ENCODE measurements at places on chromosomes 2 and 18.

- DNase-seq = no peak
Measured at GRCh38 chr2:17156086-17156485, 362.2 kb downstream of the RAD51AP2 start.

DNA sequence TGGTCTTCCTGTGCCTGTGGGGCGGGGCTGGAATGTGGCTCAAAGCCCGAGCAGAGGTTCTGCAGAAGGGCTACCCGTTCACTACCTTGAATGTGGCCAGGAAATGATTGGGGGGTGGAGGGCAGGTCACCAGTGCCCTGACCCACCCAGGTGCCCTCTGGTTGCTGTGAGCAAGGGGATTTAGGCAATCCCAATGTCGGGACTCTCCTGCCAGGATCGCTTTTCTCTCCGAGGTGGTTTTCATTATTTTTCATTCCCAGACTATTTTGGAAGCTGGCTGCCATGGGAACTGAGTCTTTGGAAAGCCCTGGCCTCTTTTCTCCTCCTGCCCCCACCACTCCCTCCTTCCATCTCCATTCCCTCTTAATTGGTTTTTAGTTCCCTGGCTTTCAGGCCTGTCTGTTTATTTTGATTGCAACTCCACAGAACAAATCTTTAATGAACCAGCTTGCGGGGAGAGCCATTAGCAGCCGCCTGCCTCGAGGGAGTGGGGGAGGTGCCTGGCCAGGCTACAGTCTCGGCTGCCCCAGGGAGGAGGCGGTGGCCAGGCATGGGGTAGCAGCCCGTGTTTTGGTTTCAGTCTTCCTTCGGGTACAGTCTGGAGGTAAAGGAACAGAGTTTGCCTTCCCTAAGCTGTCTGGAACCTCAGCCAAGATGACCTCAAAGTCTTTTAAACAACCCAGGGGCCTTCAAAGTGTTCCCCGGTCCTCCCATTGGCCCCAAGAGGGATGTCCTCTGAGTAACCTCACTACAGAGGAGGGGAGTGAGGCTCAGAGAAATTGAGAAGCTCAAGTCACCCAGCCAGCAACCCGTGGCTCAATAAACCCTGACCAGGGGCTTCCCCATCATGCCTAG is 114.4 kb upstream of the HAAO start:
- no peak for DNase-seq

- DNase-seq = no peak
Measured at GRCh38 chr2:239498981-239499634, 98.3 kb upstream of the HDAC4 start.

DNA sequence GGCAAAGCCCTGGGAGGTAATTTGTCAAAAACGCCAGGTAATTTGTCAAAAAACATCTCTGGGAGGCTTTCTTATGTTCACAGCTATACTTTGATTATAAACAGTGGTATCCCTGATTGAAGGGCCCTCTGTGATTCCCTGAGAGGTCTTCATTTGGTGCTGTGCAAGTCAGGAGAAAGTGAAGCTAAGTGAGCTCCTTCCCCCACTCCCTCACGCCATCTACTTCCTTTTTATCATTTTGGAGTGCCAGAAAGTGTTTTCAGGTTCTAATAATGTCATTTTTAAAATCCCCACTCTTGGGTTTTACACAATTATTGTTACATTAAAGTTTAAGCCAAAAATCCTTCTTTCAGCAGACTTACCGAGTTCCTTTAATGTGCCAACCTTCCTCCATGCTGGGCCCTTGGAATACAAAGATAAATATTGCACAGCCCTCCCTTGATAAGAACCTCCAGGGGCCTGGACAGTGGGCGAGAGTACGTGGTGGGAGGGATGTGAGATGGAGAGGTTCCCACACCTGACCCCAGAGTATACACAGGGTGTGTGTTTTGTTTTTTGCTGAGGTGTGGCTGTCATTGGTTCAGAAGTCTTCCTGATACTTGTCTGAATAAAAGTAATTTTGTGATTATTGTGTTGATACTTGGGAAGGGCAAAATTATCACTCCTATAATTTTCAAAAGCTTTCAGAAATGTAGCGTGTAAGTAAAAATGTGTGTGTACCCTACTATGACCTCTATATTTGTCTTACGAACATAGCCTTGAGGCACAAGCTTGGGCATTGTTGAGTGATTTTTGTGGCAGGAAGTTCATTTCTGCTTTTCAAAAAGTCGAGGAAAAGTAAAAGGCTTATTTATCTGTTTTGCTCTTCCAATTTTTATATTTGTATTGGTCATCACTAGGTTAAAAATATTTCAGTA is 8.2 kb downstream of the MAPRE2 start:
- no peak for DNase-seq

DNA sequence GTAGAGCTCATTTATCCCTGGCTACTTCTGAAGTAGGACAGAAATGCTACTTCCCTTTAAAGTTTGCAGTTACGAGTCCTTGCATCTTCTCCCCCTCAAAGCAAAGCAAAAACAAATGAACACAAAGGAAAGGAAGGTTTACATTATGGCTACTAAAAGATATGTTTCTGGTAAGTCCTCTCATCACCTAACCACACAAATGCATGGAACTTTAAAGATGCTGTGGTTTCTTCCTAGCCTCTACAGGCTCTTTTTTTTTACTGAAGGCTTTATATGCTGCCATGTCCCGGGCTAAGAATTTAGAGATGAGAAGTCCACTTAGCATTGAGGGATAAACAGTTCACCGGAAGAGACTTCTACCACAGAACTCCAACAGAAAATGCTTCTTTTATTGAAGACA is 291.2 kb downstream of the SS18 start:
- no peak for DNase-seq

- no peak for DNase-seq
Measured at GRCh38 chr18:38698088-38698487, 1132.5 kb upstream of the CELF4 start.

DNA sequence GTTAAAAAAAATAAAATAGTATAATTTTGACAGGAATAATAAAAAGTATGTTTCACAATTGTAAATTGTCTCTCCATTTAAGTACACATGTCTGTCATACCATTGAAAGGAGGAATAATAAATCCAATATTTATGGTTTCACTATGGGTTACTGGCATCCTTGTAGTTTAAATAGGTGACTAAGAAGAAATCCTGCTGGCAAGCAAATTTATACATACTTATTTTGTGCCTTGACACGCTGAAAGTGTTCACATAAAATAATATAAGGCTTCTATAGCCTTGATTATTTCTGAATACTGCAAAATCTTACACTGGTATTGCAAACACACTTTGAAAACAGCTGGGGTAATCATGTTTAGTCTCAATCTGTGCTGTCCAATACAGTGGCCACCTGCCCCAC is 138.3 kb upstream of the ETAA1 start:
- DNase-seq = no peak

DNA sequence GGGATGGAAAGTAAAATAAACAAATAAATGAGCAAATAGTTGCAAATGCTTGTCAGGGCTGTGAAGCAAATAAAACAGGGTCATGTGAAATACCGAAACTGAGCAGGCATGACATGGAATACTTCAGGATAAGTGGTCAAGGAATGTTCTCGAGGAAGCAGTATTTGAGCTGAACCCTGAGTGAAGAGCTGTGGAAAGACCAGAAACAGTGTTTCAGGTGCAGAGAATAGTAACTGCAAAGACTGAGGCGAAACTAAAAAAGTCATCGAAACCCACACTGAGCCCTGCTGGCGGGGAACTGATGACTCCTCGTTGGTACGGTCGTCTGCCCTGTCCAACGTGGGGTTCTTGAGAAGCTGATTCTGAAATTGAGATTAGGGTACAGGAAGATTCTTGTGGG is 27.2 kb upstream of the MYCN start:
- no peak for DNase-seq

DNA sequence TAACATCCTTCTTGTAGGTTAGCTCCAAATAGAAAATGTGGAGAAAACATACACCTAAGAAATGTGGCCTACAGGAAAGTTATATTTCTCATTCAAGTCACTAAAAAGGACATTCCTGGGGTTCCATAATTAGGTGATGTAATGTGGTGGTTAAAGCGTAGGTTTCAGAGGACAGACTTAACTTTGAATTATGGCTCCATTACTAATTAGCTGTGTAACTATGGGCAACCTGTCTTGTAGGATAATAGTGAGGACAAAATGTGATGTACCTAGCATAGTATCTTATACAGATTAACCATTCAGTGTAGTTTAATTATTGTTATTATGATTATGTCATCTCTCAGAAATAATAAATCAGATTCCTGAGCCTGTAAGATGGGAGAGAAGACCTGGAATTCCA is 602.5 kb downstream of the TSN start:
- no peak for DNase-seq
